ENCODE measurements at places on chromosomes 16 and 17.

DNA sequence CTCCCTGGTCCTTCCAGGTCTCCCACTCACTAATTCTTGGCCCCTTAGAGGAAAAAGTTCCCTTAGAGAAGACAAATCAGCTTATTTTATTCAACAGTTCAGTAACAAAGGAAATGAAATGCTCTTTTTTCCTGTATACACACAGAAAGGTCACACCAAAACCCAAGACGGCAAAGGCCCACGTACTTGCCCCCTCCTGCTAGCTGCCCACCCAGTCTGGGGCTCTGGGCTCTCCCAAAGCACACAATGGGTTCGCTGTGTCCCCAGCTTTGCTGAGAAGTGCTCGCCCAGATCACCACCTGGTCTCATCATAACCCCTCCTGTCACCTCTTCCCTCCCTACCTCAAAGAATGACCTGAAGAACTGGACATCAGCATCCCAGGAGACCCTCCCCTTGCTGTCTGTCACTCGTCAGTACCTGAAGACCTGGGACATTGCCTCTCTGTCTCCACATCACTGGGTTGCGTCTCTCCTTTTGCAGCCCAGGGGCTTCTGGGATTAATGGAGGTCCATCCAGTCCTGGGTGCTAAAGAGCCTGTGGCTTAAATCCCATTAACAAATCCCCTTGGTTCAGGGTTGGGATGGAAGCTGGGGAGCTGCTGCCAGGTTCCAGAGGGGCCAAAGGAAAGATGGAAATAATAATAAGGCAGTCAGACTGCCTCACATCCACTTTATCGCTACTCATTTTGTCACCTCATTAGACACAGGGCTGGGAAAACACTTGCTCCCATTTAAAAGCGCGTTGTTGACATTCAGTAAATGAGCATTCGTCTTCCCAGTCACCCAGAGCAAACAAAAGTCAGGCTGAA, 3.3 kb downstream of the SLC6A4 start:
- DNase-seq, result no peak

GRCh38 chr16:66996324-66996982, 8.1 kb downstream of the CES4A start:
- DNase-seq, result no peak

DNA sequence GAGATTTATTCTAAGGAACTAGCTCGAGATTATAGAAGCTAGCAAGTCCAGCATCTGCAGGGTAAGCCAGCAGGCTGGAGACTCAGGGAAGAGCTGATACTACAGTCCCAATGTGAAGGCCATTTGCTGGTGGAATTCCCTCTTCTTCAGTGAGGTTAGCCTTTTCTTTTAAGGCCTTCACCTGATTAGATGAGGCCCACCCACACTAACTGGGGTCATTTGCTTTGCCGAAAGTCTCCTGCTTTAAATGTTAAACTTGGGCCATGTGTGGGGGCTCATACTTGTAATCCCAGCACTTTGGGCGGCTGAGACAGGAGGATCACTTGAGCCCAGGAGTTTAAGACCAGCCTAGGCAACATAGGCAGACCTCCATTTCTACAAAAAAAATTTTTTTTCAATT, 168.3 kb downstream of the LGALS9B start:
- no peak for DNase-seq

DNA sequence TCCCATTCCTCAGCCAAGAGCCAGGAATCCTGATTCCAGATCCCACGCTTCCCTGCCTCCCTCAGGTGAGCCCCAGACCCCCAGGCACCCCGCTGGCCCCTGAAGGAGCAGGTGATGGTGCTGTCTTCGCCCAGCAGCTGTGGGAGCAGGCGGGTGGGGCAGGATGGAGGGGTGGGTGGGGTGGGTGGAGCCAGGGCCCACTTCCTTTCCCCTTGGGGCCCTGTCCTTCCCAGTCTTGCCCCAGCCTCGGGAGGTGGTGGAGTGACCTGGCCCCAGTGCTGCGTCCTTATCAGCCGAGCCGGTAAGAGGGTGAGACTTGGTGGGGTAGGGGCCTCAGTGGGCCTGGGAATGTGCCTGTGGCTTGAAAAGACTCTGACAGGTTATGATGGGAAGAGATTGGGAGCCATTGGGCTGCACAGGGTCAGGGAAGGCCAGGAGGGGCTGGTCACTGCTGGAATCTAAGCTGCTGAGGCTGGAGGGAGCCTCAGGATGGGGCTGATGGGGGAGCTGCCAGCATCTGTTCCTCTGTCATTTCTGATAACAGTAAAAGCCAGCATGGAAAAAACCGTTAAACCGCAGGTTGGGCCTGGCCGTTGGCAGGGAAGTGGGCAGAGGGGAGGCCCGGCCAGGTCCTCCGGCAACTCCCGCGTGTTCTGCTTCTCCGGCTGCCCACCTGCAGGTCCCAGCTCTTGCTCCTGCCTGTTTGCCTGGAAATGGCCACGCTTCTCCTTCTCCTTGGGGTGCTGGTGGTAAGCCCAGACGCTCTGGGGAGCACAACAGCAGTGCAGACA, at the start of gene SPN:
Gene SPN (plus strand): TSS at position 232 of the 791 bp plus-strand sequence. CDS start 482 bp downstream, at position 714.
- no peak for DNase-seq

- no peak for DNase-seq
Observed at GRCh38 chr17:2455956-2456355, 55.1 kb upstream of the MNT start.

DNA sequence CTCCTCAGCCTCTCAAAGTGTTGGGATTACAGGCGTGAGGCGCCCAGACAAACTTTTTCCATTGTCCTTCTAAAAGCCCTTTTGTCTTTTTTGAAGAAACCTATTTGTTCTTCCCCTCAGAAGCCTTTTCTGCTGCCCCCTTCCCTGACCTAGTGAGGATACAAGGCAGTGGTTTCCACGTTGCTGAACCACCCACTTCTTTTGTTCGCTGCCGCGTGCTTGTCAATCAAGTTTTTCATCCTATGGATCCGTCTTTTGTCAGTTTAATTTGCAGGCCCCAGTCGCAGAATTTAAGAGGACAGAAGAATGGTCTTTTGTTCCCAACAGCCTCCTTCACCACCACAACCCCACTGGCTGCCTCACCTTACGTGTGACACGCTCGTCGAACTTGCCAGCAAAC, 20.2 kb upstream of the GNG13 start:
- DNase-seq, result no peak

- DNase-seq, result no peak
Observed at GRCh38 chr17:10186771-10187410, 11.5 kb downstream of the GAS7 start.

- no peak for DNase-seq
Observed at GRCh38 chr17:2863204-2863603, 67.0 kb downstream of the RAP1GAP2 start.

All from activated CD4-positive, alpha-beta T cell treated with anti-CD3 and anti-CD28 coated beads for 24 hours (primary cell).